ENCODE measurements at places on chromosomes 16 and 17. TPM values are rescaled to one million over a fixed set of nuclear protein-coding genes. Genes with fewer than 3 reads are reported as not detected.

KRT16 gene
- total RNA-seq, result not detected

- no peak for DNase-seq
Observed at GRCh38 chr17:73404246-73404645, 92.4 kb upstream of the CDC42EP4 start.

DNA sequence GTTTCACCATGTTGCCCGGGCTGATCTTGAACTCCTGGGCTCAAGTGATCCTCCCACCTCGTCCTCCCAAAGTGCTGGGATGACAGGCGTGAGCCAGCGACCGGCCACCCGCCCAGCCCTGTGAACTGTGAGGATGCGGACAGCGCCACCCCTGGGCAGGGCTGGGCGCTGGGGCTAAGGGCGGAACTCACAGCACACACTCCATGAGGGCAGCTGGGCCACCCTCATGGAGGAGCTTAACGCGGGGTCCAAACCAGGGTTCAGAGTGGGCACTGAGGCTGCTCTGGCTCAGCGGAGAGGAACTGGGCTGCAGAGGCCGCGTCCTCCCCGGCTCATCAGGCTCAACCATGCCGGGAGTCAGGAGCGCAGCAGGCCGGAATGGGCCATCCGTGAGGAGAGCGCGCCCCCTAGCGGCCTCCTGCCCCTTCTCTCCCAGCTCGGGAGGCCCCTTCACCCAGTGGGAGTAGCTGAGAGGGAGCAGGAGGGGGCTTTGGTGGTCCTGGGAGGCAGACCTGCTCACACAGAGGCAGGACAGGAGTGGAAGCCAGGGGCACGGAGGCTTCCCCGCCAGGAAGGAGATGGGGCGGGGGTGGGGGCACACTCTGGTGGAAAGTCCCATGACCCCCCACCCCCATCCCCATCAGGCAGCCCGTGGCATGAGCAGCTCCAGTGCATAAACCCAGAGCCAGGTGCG lies 13.8 kb downstream of the CORO7 start:
- DNase-seq, result peak; percentile 88

DNA sequence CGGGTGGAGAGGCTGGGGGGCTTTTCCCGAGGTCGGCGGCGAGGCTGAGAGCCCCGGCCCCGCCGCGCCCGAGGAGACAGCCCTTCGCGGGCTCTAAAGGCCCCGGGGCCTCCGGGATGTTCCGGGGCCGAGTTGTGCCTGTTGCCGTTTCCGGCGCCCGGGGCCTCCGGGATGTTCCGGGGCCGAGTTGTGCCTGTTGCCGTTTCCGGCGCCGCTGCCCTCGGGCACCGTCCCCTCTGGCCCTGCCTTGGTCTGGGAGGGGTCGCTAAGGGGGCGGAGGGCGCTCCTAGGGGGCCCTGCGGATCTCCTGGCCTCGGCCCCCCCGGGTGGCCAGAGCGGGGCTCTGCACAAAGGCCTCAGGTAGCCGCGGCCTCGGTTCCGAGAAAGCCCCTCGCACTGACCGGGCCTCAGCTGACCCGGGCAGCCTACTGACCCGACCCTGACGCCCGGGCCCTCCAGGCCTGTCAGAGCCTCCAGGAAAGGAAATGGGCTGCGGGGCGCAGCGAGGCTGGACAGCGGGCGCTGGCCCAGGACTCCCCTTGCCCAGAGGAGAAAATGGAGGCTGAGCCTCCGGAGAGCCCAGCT lies 24.2 kb downstream of the ACTG1 start:
- no peak for DNase-seq

DNA sequence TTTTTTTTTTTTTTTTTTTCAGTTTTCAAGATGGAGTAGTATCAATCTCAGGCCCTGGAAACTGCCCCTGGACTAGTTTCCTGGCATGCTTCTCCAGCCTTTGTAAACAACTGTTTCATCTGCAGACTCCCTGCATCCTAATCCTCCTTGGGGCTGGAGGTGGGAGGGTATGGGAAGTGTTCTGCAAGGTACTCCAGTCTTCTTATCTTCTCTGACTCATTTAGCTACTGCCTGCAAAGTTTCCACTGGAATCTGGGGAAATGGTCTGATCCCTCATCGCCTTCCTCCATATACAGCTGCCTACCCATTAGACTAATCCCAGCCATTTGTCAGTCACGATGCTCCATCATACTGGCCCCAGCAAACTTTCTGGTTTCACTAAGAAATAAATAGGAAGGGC lies 21.5 kb downstream of the COPZ2 start:
- no peak for DNase-seq

DNA sequence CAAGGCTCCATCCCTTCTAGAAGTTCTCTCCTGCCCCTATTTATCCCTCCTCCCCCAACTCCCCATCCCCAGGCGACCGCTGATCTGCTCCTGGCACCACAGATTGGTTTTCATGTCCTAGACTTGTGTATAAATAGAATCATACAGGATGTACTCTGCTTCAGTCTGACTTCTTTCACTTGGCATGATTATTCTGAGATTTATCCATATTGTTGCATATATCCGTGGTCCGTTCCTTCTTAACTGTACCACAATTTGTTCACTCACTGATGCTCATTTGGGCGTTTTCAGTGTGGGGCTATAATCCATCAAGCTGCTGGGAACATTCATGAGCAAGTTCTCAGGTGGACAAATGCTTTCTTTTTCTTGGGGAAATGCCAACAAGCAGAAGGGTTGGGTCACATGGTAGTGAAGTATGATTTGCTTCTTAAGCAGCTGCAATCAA lies 23.9 kb downstream of the PITPNM3 start:
- no peak for DNase-seq

NRN1L gene
- not detected for total RNA-seq

SLC12A3 gene
- not detected for total RNA-seq

C16orf87 gene
- 7.6 TPM for total RNA-seq

- no peak for DNase-seq
Observed at GRCh38 chr16:30473231-30474073, 910 bp downstream of the ITGAL start.

DNA sequence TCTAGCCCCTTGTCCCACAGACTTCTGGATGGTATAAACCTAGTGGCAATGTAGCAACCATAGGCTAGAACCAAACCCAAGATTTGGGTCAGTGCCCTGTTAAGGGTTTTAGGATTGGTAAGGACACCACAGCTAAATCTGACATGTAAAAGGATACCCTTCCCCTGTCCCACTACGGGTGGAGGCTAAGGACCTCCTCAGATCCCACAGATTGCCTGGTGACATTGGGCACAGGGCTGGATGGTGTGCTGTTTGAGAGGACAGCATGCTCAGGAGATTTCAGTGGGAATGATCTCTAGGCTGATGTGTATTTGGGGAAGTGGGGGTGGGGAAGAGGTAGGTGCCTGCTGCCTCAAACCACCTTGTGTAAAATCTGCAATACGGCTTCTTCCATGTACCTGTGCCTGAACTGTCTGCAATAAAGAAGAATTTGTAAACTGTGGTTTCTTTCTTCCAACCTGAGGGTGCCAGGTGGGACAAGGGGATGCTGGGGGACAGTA lies 671 bp upstream of the EDC4 start:
- DNase-seq, result no peak

DNA sequence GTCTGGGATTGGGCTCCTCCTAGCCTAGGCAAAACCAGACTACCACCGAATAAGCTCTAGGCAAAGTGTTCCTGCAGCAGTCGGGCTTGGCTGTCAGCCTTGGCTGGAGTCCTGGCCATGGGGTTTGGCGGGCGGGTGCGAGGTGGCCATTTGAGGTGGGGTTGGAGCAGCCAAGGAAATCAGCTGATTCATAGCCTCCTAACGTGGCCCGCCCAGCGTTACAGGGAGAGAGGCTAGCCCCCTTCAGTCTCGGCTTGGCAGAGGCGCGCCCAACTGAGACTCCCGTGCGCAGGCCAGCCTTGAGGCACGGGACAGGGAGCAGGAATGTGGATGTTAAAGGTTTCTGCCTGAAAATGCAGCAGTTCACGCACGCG lies 1.9 kb downstream of the PMP22 start:
- DNase-seq, result peak; percentile 84

- no peak for DNase-seq
Observed at GRCh38 chr16:53775821-53776431, 72.0 kb downstream of the FTO start.

SEZ6L2 gene
- total RNA-seq, result 13.0 TPM

- DNase-seq, result no peak
Observed at GRCh38 chr16:5427571-5427970, 330.0 kb upstream of the EEF2KMT start.

CLDN6 gene
- total RNA-seq, result not detected

KLHL10 gene
- not detected for total RNA-seq

GPR179 gene
- total RNA-seq, result not detected

DNA sequence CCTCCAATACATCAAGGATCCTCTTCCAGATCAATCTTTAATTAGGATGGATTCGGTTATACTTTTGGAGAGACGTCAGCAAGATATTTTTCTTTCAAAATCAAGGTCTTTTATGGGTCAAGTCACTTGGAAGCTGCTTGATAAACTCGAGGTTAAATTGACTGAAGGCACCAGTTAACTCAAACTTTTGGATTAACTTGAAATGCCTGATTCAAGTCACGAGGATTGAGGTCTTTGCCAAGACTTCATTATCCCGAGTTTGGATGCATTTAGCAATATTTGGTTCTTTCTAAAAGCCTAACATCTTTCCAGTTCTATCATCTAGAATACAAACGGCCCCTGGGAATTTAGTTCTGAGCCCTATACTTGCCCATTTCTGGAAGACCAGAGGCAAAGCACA lies 82.9 kb downstream of the MYH11 start:
- DNase-seq, result no peak

GRCh38 chr16:28821874-28822519 lies 802 bp upstream of the ATXN2L start:
- no peak for DNase-seq

- no peak for DNase-seq
Observed at GRCh38 chr17:82402865-82403264, 15.3 kb upstream of the HEXD start.

DNA sequence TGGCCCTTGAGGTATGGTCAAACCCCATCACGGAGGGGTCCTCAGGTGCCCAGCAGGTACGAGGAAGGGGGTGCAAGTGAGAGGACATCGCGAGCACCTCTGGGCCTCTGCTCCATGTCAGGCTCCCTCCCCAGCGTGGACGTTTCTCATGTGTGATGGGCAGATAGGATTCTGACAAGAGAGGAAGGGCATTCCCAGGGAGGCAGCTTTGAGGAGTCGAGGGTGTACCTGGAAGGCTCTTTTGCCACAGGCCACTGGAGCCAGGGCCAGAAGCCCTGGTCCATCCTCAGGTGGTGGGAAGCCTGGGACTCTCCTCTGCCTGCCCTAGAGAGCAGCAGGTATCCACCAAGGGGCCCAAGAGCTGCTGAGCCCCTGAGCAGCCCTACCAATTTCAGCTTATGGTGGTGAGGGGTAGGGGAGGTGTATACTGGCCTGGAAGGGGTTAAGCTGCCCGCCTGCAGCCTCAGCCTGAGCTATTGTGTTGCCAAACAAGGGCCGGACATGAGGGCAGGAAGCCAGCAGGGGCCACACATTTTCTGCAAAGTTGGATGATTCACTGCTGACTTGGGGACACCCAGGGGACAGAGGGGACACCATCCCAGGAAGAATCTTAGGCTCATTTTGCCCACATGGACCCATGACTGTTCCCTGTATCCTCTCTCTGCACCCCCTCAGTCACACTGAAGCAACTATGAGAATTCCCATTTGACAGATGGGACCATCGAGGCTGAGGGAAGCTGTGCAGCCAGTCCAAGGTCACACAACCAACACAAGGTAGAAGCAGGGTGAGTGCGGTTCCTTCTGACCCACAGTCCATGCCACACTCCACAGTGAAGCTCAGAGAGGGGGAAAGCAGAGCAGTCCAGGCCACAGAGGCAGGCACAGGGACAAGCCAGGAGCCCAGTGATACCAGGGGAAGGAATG lies 1.7 kb downstream of the CDH5 start:
- DNase-seq, result no peak

DNAH2 gene
- total RNA-seq, result 0.61 TPM

C17orf50 gene
- total RNA-seq, result not detected

- no peak for DNase-seq
Observed at GRCh38 chr17:1882836-1883235, 53.0 kb downstream of the RPA1 start.

SOST gene
- total RNA-seq, result not detected

TIMM22 gene
- total RNA-seq, result 8.2 TPM

DNA sequence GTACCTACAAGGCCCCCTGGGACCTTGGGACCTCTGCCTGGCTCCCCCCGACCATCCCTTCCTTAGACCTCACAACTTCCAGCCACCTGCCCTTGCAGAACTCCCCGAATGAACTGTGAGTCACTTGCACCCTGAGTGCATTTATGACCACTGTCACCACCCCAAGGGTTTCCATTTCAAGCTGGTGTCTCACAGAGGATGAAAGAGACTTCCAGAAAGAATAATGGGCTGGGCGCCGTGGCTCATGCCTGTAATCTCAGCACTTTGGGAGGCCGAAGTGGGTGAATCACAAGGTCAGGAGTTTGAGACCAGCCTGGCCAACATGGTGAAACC lies 124.5 kb upstream of the CIBAR2 start:
- DNase-seq, result no peak

DNA sequence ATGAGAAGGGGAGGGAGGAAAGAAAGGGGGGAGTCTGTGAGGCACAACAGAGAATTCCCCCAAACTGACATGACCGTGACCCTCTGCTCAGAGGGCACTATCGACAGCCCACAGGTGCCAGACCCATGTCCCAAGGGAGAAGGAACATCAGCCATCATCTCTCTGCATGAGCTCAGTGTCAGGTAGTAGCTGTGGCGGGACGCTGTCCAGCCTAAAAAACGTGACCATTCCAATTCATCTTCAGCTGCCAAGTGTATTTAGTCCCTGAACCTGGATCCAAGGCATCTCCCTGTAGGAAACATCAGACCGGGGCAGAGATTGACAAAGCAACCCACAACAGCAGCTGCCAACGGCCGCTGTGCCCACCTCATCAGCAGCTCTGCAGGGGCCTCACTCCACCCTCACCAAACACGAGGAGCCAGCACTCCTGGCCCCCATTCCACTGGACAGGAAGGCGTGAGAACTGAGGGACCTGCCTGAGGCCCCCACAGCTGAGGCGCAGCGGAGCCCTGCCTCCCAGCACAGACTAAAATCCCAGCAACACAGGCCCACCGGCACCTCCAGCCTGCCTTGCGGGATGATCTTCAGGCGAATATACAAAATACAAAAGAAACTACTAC lies 8.6 kb downstream of the TAF1C start:
- no peak for DNase-seq

GRCh38 chr16:84138824-84139627 lies 6.0 kb downstream of the HSDL1 start:
- no peak for DNase-seq

TBX21 gene
- total RNA-seq, result 0.56 TPM

DNA sequence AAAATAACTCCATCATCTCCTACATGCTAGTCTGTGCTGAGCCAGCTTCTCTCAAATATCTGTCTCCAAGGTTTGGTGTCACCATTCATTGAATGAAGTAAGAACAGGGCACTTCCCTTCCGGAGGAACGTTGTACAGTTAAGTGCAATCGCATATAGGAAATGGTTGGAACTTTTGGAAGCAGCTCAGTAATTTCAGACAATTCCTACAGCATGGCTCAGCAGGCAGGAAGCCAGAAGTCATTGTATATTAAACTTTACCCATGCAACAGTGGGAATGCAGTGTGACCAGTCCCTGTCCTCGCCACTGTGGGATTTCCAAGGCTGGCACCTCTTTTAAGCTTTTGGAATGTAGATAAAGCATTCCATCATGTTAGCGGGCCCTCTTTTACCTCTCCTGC lies 51.1 kb upstream of the MYH2 start:
- DNase-seq, result no peak

LDAF1 gene
- total RNA-seq, result 35.1 TPM

TBC1D26 gene
- total RNA-seq, result not detected

HSPB9 gene
- total RNA-seq, result not detected

- DNase-seq, result no peak
Observed at GRCh38 chr17:18176176-18176575, 7.5 kb upstream of the ALKBH5 start.

All from left colon (tissue), 2 donors.